Naive B cell (primary cell): ENCODE measurements at places on chromosomes 1 and 21.

- no peak for DNase-seq
Observed at GRCh38 chr1:87398641-87399040, 70.0 kb downstream of the LMO4 start.

DNA sequence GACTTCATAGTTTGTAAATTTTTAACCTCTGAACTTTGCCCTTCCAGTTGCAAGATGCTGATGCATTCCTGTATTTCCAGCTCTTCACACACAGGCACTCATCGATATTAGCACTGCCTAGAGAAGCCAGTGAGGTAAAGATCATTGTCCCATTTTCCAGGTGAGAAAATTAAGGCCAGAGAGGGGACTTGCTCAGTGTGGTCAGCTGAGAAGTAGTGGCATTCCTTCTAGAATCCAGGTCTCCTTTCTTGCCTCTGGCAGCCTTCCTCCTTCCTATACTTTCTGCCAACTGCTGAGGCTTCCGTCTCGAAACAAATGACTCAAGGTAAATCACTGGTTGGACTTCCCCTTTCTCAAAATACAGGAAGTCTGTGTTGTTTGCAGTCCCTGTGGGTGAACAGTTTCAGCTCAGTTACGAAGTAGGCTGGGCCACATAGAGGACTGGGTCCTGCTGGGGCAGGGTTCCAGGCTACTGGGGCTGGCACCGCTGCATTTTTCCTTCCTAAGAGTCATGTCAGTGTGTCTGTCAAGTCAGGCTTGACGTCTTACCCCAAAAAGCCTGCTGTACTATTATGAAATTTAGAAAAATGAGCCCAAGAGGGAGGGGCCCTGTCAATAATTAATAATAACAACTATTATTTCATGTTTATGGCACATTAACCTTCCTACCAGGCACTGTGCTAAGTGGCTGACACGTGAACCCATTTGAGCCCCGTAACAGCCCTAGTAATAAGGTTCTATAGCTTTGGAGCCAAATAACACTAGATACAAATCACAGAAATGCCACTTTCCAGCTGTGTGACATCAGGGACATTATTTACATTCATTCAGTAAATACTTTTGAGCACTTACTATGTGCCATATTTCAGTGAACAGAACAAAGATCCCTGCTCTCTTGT lies 16.6 kb upstream of the RNF19B start:
- DNase-seq = peak; percentile 78

- DNase-seq = no peak
Observed at GRCh38 chr1:115423776-115424175, 85.7 kb upstream of the NGF start.

GRCh38 chr1:33905241-33905640 lies 41.4 kb downstream of the HMGB4 start:
- DNase-seq = no peak

- DNase-seq = no peak
Observed at GRCh38 chr1:202228484-202229122, 35.0 kb downstream of the LGR6 start.

DNA sequence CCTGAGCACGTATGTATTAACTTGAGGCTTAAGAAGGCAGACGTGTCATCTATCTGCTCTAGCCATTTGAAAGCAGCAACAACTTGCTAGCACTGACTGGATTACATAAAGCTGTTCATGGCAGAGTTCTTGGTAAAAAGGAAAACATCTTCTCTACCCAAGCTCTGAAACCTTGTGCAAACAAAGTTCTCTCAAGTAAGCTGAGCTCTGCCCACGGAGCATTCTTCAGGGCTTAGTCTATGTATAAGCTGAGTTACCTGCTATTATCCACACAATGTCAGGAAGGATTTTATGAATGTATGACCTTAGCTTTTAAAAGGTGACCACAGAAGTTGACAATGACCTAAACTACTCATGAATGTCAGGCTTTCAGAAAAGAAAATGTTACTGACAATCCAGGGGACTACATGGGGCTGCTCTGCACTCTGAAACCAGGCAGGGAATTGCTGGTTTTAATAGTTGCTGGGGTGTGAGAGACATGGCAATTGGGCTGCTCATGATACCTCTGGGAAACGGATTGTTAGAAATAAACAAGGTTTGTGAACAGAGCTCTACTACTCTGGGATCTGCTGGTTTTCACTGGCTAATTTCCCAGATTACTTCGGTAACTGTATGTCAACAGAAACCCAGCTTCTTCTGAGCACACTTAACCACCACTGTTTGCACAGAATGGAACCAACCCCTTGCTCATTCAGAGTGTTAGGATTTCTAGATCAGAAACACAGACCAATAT lies 29.6 kb upstream of the CCN1 start:
- no peak for DNase-seq

- no peak for DNase-seq
Observed at GRCh38 chr1:117164209-117164608, 42.7 kb upstream of the TRIM45 start.

GRCh38 chr1:53286955-53287354 lies 40.9 kb downstream of the LRP8 start:
- DNase-seq = no peak

- no peak for DNase-seq
Observed at GRCh38 chr1:28449904-28450303, 55.9 kb upstream of the RCC1 start.

DNA sequence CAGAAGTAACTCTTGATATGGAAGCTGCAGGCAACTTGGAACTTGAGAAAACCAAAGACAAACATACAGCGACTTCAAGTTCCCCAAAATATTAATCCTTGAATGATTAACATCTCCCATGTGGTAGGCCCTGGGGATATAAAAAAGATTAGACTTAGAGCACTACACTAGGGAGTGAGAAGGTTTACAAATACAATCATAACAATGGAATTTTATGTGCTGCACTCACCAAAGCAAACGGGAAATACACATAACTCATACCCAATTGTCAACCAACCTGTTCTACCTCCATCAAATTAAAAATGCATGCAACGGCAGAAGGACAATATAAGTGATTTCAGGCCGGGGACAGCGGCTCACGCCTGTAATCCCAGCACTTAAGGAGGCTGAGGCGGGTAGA lies 3.7 kb downstream of the SMYD3 start:
- no peak for DNase-seq

- DNase-seq = peak; percentile 70
Observed at GRCh38 chr1:8848663-8849386, 29.7 kb downstream of the ENO1 start.

DNA sequence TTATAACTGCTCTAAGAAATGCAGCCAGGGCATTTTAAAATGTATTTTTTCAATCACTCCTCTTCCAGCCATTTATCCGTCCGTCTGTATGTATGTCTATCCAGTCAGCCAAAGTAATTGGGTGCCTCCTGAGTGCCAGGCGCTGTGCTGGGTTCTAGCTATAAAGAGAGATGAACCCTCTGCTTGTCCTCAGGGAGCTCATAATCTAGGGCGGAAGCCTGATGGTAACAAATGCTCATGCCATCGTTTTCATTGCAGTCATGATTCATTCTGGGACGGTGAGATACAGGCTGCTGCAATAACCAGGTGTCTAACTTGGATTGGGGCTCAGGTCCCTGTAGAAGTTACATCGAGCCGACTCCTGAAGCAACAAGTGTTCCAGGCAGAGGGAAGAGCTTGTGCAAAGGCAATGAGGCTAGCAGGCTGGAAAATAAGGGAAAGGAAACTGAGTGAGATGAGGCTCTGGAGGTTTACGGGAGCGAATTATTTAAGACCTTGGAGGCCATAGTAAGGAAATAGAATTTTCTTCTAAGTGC lies 11.6 kb downstream of the IFI6 start:
- DNase-seq = no peak

- no peak for DNase-seq
Observed at GRCh38 chr1:62301726-62302390, 17.4 kb downstream of the KANK4 start.

GRCh38 chr1:167708940-167709389 lies 12.8 kb upstream of the MPZL1 start:
- DNase-seq = peak; percentile 64

DNA sequence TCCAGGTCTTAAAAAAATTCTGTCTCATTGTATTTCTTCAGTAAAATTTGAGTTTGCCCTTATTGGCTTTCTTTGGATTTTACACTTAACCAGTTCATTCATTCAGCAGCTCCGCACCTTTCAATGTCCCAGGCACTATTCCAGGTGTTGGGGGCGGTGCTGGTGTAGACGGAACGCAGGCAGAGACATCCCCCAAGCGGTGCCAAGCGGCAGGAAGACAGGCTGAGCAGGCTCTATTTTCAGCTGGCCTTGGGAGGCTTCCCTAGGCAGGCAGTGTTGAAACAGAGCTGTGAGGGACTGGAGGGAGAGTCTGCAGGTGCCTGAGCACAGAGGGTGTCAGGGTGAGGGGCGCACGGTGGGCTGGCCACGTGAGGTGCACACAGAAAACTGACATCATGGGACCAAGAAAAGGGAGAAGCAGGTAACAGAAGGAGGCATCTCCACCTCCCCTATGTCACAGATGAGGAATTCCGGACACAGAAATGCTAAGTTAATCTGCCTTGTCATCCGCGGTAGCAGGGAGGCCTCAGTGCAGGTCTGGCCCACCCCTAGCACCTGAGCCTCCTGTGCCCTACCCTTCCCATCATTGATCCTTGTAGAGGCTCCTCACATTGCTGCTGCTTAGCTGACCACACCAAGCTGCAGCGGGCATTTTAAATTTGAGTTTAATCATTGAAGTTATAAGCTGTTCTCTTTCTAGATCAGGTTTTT lies 40.8 kb downstream of the SLC37A1 start:
- no peak for DNase-seq

DNA sequence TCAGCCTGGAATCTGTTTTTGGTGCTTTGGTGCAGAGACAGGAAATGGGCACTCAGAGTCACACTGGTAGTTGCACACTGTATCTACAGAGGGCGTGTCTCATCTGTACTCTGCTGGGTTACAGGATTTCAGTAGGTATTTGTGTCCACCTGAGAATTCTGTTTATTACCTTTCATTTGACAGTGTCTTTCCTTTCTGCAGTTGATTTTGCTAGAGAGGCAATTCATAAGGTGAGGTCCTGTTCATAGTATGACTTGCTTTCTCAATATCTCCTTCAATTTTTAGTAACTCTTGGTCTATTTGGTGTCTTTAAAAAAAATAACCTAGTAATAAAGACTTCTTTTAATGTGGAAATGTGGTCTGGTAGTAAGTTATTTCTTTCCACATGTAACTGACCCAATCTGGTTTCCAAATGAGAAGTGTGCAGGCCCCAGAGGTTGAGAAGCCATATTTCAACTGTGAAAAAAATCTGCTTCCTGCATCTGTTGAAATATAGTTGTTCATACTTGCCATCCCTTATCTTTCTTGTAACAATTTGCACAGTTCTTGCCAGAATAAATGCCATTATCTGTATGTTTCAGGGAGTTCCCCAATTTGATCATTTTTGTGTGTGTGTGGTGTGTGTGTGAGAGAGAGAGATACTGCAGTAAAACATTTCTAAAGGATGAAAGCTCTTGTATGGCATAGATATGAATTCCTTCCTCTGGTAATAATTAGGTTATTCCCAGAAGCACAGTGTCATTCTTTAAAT lies 78.4 kb upstream of the DNAJC6 start:
- no peak for DNase-seq

DNA sequence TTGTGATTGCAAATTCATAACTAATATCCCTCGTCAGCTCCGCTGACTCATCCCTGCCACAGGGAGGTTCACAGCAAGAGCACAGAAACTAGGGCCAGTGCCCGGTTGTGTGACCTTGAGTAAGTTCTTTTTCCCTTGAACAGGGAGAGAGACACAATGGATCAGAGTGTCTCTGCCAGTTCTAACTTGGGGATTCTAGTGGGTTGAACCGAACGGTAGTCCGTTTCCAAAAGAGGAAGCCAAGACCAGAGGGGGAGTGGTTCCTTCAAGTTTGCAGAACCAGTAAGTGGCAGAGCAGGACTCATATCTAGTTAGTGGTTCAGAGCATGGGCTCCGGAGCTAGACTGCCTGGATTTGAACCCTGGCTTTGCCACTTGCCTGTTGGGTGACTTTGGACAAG lies 4.9 kb upstream of the SHISA4 start:
- DNase-seq = no peak

GRCh38 chr1:21220815-21221214 lies 44.1 kb upstream of the EIF4G3 start:
- no peak for DNase-seq

GRCh38 chr1:18542351-18542750 lies 61.6 kb downstream of the KLHDC7A start:
- DNase-seq = no peak

GRCh38 chr1:201766131-201766866 lies 62.7 kb upstream of the IPO9 start:
- DNase-seq = no peak

DNA sequence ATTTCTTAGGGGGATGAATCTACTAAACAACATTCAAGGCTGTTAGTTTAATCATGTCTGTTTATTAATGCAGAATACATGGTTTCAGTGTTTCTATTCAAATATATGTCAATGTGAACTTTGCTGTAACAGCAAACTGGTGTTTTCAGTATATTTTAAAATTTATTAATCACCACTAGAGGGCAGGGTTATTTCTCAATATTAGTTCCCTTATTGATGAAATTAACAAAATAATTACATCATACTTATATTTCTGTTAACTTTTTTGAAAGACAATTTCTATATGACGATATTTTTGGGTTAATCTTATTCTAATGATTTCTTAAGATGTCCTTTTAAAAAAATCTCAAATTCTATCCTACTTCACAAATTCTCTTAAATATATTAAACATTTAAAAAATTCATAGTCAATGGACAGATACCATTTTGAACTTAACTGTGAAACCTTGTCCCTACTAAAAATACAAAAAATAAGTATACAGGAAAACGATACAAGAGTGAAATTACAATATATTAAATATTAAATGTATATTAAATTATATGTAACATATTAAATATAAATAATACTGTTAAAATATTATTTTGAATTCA lies 1034.1 kb upstream of the PRMT6 start:
- DNase-seq = no peak

- no peak for DNase-seq
Observed at GRCh38 chr1:185427264-185427663, 110.2 kb upstream of the IVNS1ABP start.

GRCh38 chr1:168116327-168116799 lies 20.4 kb downstream of the GPR161 start:
- DNase-seq = no peak

GRCh38 chr1:85151446-85151845 lies 49.4 kb downstream of the SYDE2 start:
- DNase-seq = no peak

- DNase-seq = no peak
Observed at GRCh38 chr1:157390651-157391050, 161.7 kb downstream of the FCRL5 start.

DNA sequence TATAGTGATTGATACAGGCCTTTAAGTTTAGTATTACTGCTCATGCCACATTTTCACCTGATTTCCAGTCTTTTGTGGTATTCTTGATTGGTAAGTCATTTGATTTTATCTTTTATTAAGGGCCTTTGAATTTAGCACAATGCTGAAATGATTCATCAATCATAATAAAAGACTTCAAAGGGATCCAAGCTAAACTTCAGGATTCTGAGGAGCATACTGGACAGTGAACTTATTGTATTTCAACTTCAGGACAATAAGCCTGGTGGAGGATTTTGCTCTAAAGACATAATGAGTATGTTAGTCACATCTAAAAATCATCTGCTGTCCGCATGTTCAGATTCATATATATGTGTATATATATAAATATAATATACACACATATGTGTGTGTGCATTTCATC lies 233.3 kb downstream of the SETD4 start:
- no peak for DNase-seq

GRCh38 chr1:36016686-36017085 lies 67.2 kb upstream of the TEKT2 start:
- DNase-seq = no peak
